Inflammatory macrophage (primary cell): ENCODE measurements at places on chromosomes 3 and 15.

- DNase-seq = no peak
These were observed 338.4 kb downstream of the SATB1 start for GRCh38 chr3:18086760-18087159.

DNA sequence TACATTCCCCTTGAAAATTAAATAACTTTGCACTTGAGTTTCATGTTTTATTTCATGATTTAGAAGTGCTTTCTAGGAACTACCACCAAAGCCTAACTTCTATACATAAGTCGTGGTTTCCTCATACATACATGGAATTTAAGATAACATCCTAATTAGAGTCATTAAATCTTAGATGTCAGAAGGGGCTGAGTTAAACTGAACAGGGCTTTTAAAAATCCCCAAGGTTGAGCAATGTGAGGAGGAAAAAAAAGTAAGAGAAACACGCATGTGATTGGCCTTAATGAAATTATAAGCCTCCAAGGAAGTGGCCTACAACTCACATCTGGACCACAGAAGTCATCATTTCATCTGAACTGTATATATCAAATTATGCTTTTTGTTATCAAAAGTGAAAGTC, 303.1 kb upstream of the SEMA6D start:
- no peak for DNase-seq

DNA sequence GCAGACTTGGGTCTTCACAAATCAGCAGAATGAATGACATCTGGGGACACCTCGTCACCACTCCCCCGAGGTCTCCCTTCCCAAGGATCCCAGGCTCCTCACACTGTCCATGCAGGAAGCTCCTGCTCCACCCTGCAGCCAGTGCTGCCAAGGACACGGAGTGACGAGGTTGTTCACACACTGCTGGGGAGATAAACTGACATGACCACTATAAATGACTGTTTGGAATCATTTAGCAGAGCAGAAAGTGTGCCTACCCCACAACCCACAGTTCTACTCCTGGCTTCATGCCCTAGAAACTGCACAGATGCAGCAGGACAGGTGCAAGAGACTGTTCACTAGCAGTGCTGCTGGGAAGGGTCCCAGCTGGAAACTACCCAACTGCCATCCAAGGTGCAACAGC, 19.7 kb upstream of the PRSS50 start:
- no peak for DNase-seq

GRCh38 chr15:40511472-40512133, 40.8 kb downstream of the CHST14 start:
- DNase-seq = peak; percentile 20

GRCh38 chr3:88031642-88032077, 27.1 kb downstream of the CGGBP1 start:
- DNase-seq = no peak

GRCh38 chr3:116639641-116640040, 69.9 kb upstream of the TUSC7 start:
- no peak for DNase-seq

- DNase-seq = no peak
These were observed 70.8 kb downstream of the RAB11A start for GRCh38 chr15:65939901-65940617.

- no peak for DNase-seq
These were observed 21.7 kb downstream of the MELTF start for GRCh38 chr3:197007953-197008352.

DNA sequence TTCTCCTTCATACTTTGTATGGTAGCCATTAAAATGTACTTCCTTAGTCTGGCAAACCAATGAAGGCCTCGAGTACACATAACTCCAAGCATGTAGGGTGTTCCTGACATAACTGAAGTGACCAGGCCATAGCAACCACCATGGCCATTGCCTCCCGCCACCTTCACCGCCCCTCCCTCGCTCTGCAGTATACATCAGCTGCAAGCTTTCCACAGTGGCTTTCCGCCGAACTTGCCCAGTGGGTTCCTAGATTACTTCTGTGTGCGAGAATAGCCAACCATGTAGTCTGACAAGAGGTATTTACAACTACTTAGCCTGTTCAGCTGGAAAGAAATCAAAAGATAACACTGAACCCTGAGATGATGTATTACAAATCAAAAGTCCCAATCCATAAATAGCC, 3.4 kb upstream of the CTNNB1 start:
- no peak for DNase-seq

DNA sequence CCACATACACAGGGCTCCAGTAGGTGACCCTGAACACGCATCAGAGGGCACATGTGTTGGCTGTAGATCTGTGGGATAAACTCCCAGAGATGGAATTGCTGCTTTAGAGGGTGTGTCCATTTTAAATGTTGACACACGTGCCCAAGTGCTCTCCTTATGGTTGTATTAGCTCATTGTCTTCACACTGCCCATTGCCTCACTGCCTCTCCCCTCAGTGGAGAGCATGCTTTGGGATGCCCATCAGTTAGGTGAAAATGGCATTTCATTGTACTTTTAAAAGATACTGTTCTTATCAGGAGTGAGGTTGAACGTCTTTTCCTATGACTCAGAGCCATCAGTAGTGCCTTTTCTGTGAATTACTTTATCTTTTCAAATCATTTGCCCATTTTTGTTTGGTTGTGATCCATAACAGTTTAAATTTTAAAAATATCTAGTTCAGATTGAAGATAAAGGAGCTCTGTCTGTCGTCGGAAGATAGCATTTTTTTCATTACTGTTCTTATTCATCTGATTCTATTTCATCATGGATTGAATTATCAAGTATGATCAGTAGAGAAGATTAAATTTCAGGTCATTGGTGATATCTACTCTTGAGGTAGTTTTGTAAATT, 120.7 kb downstream of the CHDH start:
- DNase-seq = no peak

DNA sequence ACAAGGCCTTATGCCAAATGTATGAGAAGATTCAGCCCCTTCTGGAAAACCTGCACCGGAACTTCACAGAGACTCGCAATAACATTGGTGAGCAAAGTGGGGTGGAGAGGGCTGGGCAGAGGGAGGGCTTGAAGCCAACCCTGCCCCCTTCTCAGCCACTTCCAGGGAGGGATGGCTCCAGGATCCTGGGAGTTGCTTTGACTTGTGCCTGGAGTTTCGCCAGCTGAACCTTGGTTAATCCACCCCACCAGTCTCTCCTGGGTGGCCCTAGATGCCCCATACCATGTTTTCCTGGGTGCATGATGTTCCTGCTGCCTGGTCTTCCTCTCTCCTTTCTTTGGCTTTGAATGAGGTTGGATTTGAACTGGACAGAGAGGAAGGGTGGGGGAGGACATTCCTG, 10.8 kb downstream of the TBC1D21 start:
- no peak for DNase-seq

- DNase-seq = no peak
These were observed 75.2 kb downstream of the CHSY1 start for GRCh38 chr15:101176625-101177024.

GRCh38 chr3:27939940-27940339, 217.8 kb upstream of the EOMES start:
- DNase-seq = no peak

DNA sequence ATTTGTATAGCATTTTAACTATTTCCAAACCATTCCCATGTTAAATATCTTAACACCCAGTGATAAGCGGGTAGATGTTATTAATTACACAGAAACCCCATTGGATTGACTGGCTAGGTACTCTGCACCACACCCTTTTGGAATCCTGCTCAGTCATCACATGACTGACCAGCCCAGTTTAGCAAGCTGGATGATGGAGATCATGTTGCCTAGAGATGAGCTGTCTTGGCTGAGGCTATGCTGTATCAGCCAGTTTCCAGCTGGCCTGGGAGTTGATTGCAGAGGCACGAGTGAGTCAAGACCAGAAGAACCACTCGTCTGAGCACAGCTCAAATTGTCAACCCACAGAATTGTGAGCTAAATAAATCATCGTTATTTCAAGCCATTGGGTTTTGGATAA, 124.6 kb downstream of the ZNF621 start:
- no peak for DNase-seq

DNA sequence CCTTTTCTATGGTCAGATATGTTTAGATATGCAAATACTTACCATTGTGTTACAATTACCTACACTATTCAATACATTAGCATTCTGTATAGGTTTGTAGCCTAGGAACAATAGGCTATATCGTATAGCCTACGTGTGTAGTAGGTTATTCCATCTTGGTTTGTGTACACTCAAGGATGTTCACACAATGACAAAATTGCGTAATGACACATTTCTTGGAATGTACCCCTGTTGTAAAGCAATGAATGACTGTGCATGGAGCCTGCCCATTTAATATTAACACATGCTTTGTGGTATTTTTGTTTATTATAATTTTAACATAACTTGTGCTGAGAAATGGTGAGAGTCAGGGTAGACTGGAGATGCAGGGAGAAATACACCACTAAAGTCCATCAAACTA, 154.9 kb downstream of the LEKR1 start:
- no peak for DNase-seq

DNA sequence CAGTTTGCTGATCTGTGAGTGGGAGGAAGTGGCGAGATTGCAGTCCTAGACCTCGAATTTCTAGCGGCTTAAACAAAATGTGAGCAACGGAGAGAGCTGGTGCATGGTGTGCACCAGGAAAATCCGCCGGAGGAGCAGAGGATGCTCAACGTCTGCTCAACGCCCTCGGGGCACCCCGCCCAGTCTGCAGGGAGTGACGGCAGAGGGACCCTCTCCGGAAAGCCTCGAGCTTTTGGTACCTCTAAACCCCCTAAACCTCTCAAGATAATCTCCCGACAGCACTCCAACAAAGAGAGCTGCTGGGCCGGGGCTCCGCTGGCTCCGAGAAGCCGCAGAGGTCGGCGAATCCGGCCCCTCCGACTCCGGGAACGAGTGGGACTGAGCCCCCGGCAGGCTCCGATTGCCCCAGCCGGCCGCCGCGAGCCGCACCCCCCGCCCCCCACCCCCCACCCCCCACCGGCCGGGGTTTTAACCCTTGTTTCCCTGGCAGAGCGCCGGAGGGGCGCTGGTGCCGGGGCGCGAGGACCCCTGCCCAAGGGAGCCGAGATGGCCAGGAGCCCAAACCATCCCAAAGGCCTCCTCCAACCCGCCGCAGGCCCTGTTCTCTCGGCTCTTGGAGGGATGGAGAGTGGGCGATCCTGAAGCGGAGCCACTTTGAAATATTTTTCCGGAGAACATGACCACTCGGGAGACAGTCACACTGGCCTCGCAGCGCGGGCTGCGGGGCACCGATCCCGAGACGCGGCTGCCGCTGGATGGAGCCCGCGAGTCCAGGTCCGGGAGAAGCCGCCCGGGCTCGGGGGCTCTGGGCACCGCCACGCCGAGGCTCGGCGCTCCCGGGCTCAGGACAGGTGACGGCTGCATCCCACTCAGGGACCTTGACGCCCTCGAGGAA, 1.5 kb downstream of the MEGF11 start:
- DNase-seq = peak; percentile 51

- peak; percentile 85 for DNase-seq
These were observed 7.4 kb upstream of the IGDCC3 start for GRCh38 chr15:65384895-65385869.

DNA sequence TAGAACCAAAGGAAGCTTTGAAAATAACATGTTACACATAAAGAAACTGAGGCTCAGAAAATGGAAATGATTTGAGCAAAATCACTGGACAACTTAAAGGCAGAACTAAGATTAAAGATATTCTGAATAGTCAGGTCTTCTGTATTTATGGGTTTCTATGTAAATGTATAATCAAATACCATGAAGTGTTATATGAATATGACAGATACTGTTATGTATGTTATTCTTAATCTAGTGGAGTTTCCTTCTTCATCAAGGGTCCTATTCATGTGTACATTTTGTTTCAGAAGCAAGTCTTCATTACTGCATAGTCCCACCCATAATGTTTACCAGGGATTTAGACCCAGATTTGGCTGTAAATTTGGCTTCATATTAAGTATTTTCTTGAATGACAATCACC, 470.9 kb upstream of the TPRG1 start:
- no peak for DNase-seq

DNA sequence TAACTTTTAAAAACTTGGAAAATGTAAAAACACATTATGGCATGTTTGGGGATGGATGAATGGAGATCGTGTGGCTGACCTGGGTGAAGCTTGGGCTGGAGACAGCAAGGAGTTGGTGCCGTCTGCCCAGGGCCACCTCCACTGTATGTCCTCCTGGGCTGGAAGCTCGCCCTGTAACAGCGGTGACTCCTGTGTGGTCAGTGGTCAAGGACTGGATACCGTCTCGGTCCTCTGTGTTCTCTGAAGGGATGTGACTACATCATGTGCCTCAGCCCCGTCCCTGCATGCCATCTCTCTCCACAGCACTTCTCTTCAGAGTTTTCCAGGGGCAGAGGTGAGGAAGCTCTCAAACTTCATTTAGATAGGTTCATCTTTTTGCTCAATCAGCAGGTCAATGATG, 9.5 kb downstream of the LIMD1 start:
- no peak for DNase-seq

- peak; percentile 18 for DNase-seq
These were observed 119.5 kb upstream of the MLF1 start for GRCh38 chr3:158451405-158452055.

GRCh38 chr3:98596541-98597500, 3.4 kb upstream of the CPOX start:
- DNase-seq = peak; percentile 84

GRCh38 chr3:153285194-153285641, 123.2 kb downstream of the RAP2B start:
- peak; percentile 66 for DNase-seq

- no peak for DNase-seq
These were observed 19.6 kb downstream of the CHRD start for GRCh38 chr3:184399410-184399809.

- DNase-seq = no peak
These were observed 472.9 kb upstream of the THBS1 start for GRCh38 chr15:39108021-39108420.

- DNase-seq = no peak
These were observed 35.7 kb upstream of the DLG1 start for GRCh38 chr3:197333901-197334639.

DNA sequence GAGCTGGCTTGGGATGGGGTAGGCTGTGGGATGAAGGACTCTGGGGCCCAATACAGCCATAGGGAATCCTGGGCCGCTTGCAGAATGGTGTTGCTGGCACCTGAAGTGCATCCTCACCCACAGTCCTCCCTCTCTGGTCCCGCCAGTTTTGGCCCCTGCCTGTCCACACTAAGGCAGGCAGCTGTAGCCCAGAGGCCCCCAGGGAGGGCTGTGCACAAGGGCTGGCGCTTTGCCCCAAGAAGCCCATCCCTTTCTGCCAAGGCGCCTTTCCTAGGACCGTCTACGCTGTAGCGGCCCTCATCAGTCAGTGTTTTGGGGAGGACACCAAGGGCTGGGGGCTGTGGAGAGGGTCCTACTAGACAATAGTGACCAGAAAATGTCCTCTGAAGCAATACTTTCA, 116.2 kb upstream of the ABHD17C start:
- DNase-seq = no peak

GRCh38 chr15:36863570-36863969, 236.8 kb downstream of the MEIS2 start:
- DNase-seq = no peak

- peak; percentile 41 for DNase-seq
These were observed 489 bp downstream of the GMPPB start for GRCh38 chr3:49723296-49723627.

GRCh38 chr3:12400616-12401194, 83.6 kb upstream of the TSEN2 start:
- no peak for DNase-seq

GRCh38 chr3:125358923-125359322, 16.2 kb downstream of the ZNF148 start:
- DNase-seq = no peak
